ENCODE measurements at places on chromosomes 16 and 17.
A peak's percentile ranks its signal among the peaks of the same experiment; 100 is the strongest.

- no peak for DNase-seq
Observed at GRCh38 chr16:11727796-11728543, 14.7 kb downstream of the TXNDC11 start.

DNA sequence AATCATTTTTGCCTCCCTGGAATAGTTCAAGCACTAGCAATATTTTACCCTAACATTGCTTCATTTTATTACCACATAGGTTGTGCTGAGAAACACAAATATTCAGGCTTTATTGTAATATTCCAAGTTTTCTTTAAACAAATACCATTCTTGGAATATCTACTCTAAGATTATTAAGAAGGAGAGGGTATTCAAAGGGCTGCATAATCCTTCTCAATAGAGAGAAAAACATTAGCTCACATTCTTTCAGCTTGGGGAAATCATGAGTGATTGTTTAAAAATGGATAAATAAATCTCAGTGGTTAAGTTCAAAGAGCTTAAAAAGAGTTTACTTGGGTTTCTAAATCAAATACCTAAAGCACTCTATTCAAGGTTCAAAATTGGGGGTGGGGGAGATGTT is 111.9 kb upstream of the CORO6 start:
- no peak for DNase-seq

DNA sequence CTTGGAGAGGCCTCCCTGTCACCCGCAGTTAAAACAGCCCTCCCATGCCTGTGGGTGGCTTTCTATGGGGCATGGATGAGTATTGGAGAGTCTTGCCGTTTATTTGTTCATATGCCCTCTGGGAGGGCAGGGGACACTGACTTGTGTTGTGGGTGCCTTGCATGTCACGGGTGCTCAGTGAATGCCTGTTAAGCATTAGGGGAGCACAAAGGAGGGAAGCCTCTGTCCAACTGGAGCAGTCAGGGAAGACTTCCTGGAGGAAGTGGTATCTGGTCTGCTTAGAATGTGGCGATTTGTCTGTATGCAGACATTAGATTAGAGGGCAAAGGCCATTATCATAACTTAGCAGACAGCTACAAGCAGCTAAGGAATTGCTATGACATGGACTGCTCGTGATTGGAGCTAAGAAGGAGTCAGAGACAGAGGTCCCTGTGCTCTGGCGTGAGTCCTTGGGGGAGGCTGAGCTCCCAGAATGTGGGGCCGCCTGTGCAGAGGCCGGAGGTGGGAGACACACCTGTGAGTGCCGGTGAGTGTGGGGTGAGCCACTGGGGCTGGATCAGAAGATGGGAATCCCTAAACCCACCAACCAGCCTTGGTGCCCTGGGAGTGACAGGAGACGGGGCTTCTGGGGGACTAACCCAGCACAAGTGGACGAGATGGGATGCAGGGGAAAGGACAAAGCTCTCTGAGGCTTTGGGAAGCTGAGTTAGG is 286.1 kb downstream of the SEC14L1 start:
- no peak for DNase-seq

DNA sequence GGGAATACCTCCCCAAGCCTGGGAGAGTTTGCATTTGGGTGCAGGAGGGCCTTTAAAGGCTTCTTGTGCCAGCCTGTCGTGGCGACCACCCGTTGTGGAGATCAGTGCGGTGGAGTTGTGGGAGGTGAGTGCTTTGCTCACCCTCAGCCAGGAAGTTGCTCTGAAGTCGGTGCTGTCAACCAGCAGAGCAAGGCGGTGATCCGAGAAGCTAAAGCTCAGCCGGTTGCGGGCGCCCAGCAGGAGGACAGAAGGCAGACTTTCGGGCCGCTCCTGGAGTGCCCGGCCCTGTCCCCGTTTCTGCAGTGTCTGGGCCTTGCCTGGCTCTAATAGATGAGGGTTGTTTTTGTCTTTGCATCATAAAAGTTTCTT is 1.4 kb downstream of the UBE2I start:
- no peak for DNase-seq

DNA sequence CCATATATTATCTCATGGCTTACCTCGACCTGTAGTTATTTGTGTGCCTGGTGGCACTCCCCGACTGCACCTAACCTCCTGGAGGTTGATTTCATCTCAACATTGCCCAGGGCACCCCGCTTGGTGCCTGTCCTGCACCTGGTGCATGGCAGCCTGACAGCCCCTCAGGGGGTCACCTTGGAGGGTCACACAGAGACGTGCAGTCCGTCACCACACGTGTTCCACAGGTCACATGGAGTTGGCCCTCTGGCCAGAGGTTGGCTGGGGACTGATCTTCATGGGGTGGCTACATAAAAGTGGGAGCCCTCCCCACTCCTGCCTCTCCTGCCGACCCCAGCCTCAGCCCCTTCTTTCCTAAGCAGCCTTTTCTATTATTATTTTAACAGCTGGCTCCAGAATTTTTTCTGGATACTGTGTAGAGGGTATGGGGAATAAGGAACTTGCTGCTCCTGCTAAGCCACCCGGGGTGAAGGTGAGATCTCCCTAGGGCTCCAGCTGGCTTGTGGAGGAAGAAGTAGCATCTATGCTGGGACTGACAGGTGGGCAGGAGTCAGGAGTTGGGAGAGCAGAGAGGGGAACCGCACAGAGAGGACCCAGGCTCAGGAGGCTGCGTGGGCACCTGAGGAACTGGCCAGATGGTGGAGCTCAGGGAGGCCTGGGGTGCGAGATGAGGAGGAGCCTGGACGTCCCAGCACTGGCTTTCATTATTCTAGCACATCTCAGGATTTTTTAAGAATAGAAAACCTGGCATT is 12.5 kb upstream of the NKD1 start:
- DNase-seq = peak; percentile 23

DNA sequence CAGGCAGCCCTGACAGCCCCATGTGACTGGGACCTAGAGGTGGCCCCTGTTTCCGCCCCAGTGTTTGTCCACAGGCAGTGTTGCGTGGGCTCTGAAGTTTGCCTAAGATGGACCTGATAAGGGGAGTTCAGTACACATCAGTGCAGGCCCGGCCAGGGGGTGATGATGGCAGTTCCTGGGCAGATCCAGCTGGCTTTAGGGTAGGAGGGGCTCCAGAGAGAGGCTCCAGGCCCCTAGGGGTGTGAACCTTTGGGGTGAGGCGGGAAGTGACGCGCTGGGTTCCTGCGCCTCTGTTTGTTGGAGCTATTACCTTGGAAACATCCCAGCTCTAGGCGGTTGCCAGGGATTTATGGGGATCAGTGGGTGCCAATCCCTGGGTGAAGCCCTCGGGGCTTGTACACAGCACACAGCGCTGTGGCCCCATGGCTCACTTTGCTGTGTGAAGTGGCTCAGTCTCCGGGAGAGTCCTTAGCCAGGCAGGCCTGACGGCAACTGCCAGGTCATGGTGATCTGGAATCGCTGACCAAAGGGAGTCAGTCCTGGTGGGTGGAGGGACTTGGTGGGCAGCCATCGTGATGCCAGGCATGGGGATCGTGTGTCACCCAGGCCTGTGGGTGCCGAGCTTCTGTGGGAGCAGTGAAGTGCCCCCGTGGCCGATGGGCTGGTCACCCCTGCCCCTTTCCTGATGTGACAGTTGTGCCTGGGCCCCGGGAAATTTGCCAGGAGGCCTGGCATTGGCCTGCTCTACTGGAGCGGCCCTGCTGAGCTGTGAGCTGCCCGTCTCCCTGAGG is 146.1 kb downstream of the SEC14L1 start:
- no peak for DNase-seq

DNA sequence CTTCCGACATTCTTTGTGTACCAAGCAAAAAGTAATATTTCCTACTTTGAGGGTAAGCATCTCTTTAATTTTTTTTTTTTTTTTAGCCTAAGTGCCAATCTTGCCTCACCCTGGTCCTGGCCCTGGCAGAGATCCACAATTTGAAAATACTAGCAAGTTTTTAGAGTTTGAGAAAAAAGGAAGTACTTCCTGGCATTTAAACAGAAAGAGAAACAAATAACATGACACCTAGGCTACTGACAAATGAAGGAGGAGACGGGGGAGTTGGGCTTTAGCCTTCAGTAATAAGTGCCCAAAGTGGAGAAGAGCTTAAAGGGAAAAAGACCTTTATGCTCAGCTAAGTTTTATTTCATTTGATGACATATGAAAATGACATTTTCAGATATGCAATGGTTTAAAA is 92.8 kb downstream of the HS3ST3A1 start:
- no peak for DNase-seq

- DNase-seq = no peak
Observed at GRCh38 chr16:76768316-76768715, 422.7 kb upstream of the MON1B start.

DNA sequence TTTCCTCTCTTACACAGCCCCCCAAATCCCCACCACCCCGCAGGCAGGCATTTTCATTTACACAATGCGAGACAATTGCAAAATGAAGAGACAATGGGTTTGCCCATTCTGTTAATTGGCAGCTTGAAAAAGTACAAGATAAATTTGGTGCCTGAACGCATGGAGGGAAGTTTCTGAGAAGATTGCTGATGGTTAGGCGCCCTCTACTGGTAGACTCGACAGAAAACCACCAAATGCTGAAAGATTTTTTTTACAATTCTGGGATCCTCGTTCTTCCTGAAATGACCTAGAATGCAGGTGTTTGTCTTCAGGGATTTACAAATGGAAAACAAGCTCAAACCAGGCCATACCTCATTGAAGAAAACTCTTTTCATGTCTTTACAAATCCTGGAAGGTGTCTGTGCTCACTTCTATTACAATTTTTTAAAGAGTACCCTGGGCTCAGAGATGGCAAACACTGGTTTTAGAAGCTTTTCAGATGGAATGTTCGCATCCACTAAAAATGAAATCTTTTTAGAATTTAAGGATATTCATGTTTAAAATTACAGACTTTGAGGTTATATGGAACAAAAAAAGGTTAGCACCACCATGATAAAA is 338.5 kb downstream of the PMP22 start:
- DNase-seq = peak; percentile 66

DNA sequence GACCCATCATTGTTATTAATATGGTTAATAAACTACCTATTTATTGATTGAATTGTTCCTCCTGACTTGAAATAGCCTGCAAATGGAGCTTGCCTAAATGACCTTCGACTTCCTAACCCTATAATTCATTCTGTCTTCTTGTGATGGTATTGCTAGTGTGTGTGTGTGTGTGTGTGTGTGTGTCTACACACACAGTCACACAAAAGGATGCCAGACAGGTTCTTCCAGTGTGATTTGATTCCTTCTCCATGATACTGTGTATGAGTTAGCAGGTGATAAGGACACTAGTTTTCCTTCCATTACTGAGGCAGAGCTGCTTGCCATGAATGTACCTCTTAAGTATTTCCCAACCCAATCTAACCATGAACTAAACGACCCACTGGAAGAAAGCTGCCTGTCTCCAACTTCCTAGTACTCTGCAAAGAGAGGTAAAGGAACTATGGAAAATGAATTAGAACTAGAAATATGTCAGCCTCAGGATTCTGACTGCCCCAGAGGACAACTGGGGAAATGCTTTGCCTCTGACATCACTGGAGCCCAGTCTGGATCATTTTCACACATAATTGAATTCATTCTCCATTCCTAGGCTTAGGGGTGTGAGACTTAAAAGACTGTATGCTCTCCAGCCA is 3.5 kb upstream of the CDC6 start:
- peak; percentile 48 for DNase-seq

DNA sequence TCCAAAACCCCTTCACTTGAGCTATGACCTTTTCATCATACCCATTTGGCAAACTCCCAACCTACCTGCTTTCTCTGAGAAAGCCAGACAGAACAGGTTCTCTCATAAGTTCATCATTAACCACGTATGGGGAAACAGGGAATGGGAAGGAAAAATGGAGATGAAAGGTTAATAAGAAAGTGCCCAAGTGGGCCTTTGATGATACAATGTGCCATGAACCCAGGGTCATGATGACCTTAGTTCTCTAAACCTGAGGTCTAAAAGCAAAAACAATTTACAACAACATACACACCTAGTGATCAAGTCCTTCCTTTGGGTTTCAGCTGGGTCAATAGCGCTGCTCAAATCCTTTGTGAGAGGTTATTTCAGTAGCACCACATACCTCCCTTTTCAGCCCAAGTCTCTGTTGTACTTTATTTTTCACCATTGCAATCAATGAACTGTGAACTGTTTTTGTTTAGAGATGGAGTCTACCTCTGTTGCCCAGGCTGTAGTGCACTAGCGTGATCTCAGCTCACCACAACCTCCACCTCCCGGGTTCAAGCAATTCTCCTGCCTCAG is 14.5 kb upstream of the RANGRF start:
- DNase-seq = no peak

DNA sequence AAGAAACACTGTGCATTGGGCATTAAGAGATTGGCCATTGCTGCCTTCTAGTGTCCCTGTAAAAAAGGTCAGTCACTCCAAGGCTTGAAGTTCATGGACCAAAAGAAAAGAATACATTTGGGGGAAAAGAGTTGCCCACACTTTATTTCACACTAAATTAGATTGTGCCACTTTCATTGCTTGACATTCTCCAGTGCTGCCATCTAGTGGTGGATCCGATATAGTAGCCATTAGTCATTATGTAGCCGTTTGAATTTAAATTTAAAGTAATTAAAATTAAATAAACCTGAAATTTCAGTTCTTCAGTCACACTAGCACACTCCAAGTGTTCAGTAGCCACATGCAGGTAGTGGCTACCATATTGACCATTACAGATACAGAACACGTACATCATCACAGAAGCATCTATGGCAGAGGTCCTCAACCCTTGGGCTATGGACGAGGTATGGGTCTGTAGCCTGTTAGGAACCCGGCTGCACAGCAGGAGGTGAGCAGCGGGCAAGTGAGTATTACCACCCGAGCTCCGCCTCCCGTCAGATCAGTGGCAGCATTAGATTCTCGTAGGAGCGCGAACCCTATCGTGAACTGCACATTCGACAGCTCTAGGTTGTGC is 21.9 kb upstream of the CDH5 start:
- no peak for DNase-seq

GRCh38 chr16:57324749-57325148 is 33.8 kb upstream of the CCL22 start:
- no peak for DNase-seq

GRCh38 chr17:1504866-1505265 is 11.5 kb downstream of the INPP5K start:
- no peak for DNase-seq

- DNase-seq = no peak
Observed at GRCh38 chr17:56653877-56654276, 60.4 kb downstream of the NOG start.

- no peak for DNase-seq
Observed at GRCh38 chr17:68868708-68869107, 86.5 kb downstream of the ABCA8 start.

DNA sequence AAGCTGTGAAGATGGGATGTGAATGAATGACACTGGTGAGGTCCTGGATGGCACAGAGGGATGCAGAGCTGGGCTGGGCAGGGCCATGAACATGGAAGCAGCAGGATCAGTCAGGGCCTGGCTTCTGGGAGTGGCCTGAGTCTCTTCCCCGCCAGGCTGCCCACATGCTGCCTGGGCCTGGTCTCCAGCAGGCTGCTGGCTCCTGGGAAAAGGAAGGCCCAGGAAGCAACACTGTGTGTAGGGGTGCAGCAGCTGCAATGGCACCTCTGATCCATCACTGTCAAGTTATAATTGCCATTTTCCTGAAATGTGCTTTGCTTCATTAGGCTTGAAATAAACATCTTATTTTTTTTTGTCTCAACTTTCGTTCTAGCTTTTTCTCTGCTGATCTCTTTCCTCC is 260.2 kb upstream of the N4BP1 start:
- no peak for DNase-seq

- no peak for DNase-seq
Observed at GRCh38 chr17:36475346-36475970, 11.0 kb upstream of the ZNHIT3 start.

Measured in right forelimb (tissue), 1 donor.